ENCODE measurements at places on chromosomes 2 and 18. TPM values are rescaled to one million over a fixed set of nuclear protein-coding genes. Genes with fewer than 3 reads are reported as not detected.

Gene CNRIP1
- total RNA-seq = not detected

Gene ORC4
- total RNA-seq = 34.8 TPM

DNA sequence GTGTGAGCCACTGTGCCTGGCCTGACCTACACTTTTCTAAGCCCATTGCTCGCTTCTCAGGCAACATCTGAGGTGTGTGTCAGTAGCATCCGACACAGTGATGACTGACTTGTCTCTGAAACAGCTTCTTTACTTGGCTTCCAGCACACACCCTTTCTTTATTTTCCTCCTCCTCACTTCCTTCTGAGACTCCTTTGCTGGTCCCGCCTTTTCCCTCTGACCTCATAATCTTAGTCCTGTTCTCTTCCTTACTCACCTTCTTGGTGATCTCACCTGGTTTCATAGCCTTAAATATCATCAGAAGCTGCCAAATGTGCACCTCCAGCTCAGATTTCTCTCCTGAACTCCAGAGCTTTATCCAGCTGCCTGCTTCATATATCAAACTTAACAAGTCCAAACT is 66.6 kb upstream of the PELI1 start:
- no peak for DNase-seq

- no peak for DNase-seq
These were observed 148.2 kb downstream of the FAM161A start for GRCh38 chr2:61705625-61706024.

Gene UGT1A7
- not detected for total RNA-seq

Gene CNDP2
- 206 TPM for total RNA-seq

GRCh38 chr2:48600917-48601316 is 16.7 kb upstream of the GTF2A1L start:
- DNase-seq = no peak

DNA sequence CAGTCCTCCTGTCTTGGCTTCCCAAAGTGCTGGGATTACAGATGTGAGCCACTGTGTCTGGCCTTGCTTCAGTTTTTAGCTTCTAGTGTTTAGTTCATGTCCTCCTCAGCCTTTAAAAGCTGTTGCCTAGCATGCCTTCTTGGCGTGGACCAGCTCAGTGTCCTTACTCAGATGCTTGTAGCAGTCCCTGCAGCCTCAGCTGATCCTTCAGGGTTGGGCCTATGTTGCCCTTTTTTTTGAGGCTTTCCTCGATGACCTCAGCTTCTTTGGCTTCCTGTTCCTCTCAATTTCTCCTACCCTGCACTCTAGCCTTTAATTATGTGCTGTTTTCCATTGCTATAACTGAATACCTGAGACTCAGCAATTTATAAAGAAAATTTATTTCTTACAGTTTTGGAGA is 57.7 kb downstream of the TANC1 start:
- no peak for DNase-seq

DNA sequence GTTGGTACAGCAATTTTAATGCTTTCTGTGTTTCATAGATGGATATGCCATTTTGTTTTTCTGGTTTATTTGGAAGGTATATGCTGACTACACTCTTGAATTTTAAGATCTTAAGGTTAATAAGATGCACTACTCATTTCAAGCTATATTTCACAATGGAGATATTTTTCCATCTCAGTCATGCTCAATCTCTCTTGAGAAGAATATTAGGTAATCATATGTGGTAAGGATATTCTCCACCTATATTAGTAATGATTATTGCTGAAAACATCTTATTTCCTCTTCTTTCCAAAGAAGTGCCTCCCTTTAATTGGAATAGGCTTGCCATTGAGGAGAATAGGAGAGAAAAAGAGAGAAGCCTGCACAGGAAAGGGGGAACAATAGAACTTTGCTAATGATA is 40.1 kb downstream of the EPB41L3 start:
- no peak for DNase-seq

GRCh38 chr18:26471027-26471426 is 77.3 kb downstream of the KCTD1 start:
- no peak for DNase-seq

- DNase-seq = no peak
These were observed 77.2 kb downstream of the LIPG start for GRCh38 chr18:49638891-49639557.

GRCh38 chr2:234273887-234274584 is 222.8 kb downstream of the ARL4C start:
- no peak for DNase-seq

Gene PPP1R1C
- not detected for total RNA-seq
